ENCODE measurements at places on chromosomes 4 and X.
A peak's percentile ranks its signal among the peaks of the same experiment; 100 is the strongest.

DNA sequence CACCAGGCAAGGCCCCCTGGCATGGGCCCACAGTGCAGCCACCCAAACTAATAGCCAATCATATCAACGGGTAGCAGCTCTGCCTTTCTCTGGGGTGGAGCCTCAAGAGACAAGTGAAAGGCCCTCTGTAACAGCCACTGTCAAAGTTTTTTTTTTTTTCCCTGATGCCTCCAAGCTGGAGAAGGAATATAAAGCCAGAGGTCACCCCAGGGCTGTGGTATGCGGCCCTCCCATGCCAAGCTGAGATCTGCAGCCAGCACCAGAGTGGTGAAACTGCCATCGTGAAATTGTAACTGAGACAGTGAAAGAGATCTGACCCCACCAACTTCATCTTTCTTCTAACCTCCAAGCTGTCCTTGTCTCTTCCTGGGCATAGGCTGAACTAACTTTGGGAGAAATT lies 407.0 kb downstream of the KLHL4 start:
- no peak for DNase-seq

- peak; percentile 58 for DNase-seq
These were observed 82.3 kb downstream of the PRSS12 start for GRCh38 chr4:118270492-118270891.

GRCh38 chrX:77342004-77342403 lies 105.2 kb upstream of the FGF16 start:
- DNase-seq: no peak

DNA sequence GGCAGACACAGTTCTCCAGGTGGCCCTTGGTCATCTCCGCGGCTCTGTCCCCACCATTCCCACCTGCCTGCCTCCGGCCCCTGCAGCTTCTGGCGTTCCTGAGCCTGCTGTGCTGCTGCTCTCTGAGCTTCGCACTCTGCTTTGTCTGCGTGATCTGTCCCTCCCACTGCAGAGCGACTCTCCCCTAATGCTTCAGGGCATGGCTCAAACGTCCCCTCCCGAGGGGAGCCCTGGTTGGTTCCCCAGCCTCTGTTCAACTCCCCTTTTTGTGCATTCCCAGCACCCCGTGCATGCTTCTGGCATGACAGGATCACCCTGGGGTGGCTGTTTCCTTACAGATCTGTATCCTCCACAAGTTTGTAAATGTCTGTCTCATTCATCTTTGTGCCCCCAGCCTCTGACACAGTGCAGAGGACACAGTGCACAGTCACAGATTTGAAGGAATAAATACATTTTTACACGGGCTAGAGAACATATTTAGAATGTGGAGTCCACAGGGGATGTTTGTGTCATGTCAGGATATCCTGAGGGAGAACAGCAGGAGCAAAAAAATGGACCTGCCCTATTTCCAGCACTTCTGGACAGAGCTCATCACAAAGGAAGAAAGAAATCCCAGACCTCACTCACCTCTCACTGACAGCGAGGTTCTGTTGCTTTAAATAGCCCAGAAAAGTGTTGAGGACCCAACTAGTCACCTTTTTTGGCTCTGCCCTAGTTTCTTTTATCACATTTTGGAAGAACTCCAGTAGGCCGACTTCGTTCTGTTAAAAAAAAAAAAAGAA lies 72.6 kb downstream of the GATB start:
- DNase-seq: no peak

GRCh38 chrX:37752936-37753335 lies 26.9 kb upstream of the CYBB start:
- DNase-seq: no peak

GRCh38 chr4:26780539-26780938 lies 80.1 kb upstream of the STIM2 start:
- no peak for DNase-seq

- no peak for DNase-seq
These were observed 188.5 kb upstream of the FTHL17 start for GRCh38 chrX:31260351-31260750.

- DNase-seq: no peak
These were observed 155.8 kb downstream of the ARAP2 start for GRCh38 chr4:36088542-36088941.

DNA sequence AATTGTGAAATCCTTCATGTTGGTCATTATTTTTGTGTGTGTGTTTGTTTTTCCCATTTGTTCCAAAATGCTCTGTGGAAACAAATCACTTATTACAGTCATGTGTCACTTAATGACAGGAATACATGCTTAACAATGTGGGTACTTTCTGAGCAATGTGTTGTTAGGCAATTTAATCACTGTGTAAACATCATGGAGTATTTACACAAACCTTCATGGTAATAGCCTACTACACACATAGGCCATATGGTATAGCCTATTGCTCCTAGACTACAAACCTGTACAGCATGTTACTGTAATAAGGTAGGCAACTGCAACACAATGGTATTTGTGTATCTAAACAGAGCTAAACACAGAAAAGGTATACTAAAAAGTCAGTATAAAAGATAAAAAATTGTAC lies 388.9 kb upstream of the PPP1R2C start:
- no peak for DNase-seq

- peak; percentile 80 for DNase-seq
These were observed 1.0 kb downstream of the PGRMC2 start for GRCh38 chr4:128286474-128287058.

GRCh38 chrX:22037225-22037624 lies 5.1 kb downstream of the PHEX start:
- no peak for DNase-seq

GRCh38 chr4:140686796-140687195 lies 69.4 kb downstream of the TBC1D9 start:
- DNase-seq: no peak

- no peak for DNase-seq
These were observed 20.3 kb downstream of the DGKQ start for GRCh38 chr4:952881-953573.

- DNase-seq: no peak
These were observed 32.4 kb upstream of the ARX start for GRCh38 chrX:25048178-25048577.

GRCh38 chr4:176837169-176837895 lies 44.6 kb upstream of the VEGFC start:
- DNase-seq: no peak

DNA sequence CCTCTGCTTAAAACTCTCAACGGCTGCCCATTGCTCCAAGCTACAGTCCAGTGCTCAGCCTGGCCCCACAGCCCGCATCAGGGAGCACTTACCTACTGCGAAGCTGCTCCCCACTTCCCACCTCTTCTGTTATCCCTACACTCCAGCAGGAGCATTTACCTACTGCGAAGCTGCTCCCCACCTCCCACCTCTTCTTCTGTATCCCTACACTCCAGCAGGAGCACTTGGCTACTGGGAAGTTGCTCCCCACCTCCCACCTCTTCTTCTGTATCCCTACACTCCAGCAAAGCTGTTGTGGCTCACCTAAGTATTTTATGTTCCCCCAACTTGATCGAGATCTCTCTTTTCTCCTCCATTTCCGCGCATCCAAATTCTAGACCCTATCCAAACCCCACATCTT lies 563.3 kb upstream of the ZFP42 start:
- DNase-seq: no peak

DNA sequence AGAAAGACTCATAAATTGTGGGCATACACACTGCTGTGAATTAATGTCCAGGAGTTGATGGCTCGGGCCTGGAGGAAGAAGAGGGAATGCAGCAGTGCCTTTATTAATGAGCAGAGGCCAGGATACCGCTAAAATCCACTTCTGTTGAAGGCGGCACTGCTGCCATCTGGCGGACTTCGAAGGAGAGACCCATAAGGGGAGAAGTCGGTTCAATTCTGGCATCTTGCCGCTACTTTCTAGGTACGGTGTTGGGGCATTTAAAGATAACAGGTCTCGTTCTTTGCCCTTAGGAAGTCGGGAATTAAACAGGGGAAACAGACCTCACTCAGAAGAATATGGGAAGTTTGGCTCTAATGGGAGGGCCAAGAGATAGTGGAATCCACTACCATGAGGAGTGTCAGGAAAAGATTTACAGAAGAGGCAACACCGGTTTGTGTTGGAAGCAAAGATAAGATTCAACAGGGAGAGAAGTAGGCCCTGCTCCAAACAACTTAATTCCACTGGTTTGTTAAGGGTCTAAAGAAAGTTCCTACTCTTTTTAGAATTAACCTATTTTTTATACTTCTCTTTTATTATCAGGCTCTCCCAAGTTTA lies 133.6 kb upstream of the GIMD1 start:
- DNase-seq: peak; percentile 5

DNA sequence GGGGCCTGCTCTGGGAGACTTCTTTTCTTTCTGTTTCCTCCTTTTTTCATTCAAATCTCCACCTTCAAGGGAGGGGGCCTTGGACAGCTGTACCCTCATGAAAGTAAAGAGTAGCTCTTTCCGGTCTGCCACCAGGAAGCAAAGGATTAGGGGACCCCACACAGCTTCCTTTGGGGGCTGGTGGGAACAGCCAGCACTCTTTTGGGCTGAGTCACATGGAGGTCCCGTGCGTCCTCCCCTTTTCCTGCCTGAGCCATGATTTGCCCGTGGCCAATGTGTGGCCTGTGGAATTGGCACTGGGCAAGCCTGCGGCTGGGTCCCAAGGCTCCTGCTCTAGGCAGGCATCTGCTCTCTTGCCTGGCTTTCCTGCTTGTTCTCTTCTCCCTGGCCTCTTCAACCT lies 65.5 kb downstream of the FHDC1 start:
- DNase-seq: no peak

- no peak for DNase-seq
These were observed 6.0 kb downstream of the TMEM271 start for GRCh38 chr4:569958-570667.

DNA sequence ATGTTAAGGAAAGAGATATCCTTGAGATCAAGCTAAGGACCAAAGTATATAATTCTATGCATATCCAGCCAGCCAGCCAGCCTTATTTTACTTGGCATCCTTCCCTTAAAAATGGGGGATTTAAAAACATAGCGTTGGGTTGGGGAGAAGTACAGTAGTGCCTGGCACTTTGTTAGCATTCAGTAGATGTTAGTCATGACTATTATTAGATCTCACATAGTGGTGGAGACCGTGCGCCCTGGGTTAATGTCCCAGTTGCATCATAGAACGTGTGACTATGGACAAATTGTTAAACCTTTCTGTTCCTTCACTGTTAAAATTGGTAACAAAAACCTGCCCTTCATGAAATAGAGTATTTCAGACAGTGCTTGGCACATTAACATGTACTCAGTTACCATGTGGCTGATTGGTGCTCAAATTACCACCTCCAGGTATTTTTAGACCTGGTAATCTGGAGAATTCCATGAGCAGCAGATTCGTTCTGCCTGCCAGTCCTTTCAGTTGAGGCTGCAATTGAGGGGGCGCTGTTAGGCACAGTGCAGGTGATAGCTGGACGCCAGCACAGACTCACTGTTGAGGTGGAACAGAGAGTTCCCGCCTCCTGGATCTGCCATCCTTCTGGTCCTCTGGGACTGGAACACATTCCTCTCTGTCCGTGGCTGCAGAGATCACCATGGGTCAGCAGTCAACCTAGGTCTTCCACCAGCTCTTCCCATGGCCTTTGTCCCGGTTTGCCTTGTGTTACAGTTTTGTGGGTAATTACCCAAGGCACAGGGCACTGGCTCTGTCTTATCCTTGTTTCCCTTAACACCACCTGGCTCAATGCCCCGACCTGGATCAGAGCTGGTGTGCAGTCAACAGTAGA lies 31.7 kb downstream of the RBBP7 start:
- no peak for DNase-seq

- peak; percentile 49 for DNase-seq
These were observed 27.7 kb downstream of the FBXO8 start for GRCh38 chr4:174255786-174256185.

GRCh38 chrX:22041907-22042530 lies 9.9 kb downstream of the PHEX start:
- no peak for DNase-seq

GRCh38 chrX:96376266-96376665 lies 308.4 kb upstream of the DIAPH2 start:
- no peak for DNase-seq

DNA sequence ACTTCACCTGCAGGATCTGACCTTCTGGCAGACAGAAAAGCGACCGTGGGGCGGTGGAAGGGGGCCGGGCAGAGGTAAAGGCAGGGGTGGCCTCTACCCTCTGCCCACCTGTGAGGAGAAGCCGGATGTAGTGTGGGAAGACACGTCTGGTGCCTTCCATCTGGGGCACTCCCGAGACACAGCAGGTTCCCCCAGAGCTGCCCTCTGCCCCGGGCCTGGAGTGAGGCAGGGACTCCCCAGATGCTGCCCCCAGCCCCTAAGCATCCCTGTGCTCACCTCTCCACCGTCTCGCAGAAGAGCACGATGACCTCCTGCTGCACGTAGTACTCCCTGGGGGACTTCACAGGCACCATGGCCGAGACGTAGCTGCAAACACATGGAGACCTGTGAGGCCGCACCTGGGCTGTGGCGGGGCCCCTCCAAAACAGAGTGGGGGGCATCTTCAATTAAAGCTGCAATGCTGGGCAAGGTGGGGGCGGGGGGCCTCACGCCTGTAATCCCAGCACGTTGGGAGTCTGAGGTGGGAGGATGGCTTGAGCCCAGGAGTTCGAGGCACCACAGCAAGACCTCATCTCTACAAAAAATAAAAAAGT lies 75.3 kb upstream of the MXD4 start:
- no peak for DNase-seq

GRCh38 chr4:169116270-169116901 lies 106.3 kb upstream of the CBR4 start:
- no peak for DNase-seq

DNA sequence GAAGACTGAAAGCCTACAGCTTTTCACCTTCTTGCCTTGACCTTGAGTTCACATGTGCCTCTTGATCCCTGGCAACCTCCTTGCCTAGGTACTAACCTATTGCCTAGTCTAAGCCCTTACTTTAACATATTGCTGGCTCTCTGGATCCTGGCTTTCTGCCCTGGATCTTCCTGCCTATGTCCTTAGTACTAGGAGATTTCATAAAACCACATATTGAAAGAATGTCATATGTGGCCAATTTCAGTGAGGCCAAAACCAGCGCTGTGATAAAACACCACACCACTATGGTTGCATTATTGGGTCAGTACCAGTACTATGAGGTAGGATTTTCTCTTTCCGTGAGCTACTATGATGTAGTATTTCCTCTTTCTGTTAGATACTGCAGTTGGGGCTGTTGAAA lies 80.4 kb downstream of the CT47B1 start:
- DNase-seq: no peak

DNA sequence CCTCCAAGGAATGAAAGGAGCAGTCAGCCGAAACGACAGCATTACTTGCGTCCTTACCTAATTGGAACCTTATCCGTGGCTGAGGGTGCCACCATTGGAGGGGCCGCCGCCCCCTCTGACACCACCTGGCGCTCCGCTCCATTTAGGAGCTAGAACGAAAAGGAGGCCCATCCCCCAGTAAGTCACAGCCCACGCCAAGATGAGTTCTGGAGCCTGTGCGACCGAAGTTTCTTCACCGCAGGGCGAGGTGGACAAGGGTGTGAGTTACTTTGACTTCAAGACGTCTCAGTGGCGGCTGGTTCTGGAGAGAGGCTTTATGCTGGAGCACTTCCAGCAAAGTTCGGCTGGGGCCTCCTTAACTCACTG lies 729 bp upstream of the IRF2 start:
- peak; percentile 76 for DNase-seq
